Caudate nucleus (tissue), 63 donors: ENCODE measurements at places on chromosomes 2 and 18.

DNA sequence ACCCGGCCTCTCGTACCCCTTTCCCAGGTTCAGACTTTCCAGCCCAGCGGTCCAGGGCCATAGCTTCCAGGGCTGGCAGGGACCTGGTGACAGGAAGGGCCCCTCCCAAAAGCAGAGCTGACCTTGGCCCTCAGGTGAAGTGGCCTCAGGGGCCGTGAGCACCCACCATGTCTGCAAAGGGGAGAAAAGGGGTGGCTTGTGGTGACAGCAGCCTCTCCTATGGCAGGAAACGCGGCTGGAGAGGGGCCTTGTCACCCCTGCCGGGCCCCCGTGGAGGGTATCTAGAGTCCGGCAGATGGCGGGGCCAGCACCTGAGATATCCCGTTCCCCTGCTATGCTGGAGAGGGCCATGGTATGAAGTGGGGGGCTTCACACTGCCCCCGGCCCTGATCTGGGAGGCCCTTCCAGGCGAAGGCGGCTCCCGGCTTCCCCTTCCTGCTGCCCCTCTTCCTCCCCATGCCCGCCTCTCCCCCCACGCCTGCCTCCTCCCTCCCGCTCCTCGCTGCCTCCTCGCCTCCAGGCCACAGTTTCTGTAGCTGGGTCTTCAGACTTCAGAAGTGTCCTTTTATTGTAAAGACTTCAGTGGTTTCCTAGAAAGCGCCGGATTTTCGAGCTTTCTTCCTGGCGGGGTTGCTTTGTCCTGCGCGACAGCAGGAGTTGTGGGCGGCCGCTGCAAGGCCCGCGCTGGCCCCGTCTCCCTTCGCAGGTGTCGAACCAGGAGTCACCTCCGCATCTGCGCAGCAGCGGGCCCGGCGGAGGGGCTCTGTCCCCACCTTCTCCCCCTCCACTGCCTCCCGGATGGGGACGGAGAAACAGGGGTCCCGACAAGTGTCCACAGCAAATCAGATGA is 240.5 kb upstream of the MYT1L start:
- DNase-seq = no peak

- no peak for DNase-seq
Observed at GRCh38 chr2:21228041-21228895, 104.5 kb downstream of the TDRD15 start.

GRCh38 chr18:54069729-54070128 is 154.7 kb downstream of the MBD2 start:
- DNase-seq = no peak

DNA sequence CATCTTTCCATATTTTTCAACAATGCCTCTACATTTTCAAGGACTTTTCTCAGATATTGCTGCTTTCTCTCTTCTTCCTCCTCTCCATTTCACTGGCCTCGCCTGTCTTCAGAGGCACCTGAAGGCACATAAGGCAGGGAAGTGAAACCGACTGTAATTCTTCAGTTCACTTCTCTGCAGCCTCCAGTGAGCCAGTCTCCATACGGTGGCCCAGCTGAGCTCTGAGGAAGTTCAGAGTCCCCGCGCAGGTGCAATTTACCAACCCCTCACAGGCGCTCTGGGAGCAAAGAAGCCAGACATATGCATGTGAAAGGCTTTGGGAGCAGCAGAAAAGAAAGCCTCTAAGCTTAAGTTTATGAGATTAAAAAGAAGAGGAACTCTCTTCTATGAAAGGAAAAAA is 12.4 kb downstream of the KLHL14 start:
- DNase-seq = no peak

DNA sequence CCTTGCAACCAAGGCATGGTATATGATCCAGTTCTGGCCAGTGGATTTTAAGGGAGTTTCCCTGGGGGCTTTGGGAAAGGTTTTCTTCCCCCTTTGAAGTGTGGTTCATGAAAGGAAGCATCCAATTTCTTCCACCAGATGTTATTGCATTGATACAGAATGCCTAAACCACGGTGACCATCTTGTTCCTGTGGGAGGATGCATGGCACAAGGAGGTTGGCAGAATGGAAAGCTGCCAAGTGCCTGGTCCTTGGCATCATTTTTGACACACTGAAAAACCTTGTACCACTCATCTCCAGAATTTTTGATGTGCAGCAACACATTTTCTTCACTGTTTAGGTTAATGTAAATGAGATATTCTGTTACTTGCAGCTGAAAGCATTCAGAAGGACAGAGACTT is 55.2 kb upstream of the CXCR4 start:
- DNase-seq = no peak

DNA sequence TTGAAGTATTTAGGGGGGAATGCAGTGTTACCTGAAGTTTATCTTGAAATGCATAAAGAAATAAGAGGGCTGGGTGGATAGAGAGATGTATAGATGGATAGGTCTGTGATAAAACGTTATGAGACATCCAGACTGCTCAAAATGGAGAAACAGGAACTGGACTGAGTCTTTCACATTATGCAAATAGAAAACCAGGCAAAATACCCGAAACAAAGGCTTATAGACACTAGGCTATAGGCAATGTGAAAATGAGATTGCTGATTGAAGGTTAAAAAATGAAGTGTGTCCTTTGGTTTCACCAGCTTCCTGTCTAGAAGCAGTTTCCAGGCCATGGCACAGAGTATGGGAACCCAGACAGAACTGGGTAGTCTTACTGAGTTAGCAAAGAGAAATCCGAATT is 24.9 kb upstream of the SLC3A1 start:
- DNase-seq = no peak

DNA sequence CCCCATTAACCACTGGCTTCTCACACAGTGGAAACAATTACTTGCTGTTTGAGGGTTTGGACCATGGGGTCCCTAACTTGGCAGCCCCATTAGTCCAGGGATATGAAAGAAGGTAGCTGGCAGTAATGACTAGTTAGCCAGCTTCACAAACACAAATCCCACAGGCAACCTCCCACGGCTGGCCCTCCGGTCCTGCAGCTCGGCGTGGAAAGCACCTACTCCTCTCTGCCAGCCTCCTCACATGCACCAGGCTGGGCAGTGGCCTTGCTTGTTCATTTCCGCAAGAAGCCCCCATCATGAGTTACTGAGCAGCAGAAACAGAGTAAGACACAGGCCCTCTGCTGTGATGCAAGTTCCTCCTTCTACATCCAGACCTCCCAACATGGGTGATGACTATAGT is 13.7 kb downstream of the C1QL2 start:
- no peak for DNase-seq

GRCh38 chr18:3541549-3542386 is 91.8 kb downstream of the TGIF1 start:
- no peak for DNase-seq

GRCh38 chr2:103809941-103810441 is 1043.9 kb upstream of the POU3F3 start:
- no peak for DNase-seq

DNA sequence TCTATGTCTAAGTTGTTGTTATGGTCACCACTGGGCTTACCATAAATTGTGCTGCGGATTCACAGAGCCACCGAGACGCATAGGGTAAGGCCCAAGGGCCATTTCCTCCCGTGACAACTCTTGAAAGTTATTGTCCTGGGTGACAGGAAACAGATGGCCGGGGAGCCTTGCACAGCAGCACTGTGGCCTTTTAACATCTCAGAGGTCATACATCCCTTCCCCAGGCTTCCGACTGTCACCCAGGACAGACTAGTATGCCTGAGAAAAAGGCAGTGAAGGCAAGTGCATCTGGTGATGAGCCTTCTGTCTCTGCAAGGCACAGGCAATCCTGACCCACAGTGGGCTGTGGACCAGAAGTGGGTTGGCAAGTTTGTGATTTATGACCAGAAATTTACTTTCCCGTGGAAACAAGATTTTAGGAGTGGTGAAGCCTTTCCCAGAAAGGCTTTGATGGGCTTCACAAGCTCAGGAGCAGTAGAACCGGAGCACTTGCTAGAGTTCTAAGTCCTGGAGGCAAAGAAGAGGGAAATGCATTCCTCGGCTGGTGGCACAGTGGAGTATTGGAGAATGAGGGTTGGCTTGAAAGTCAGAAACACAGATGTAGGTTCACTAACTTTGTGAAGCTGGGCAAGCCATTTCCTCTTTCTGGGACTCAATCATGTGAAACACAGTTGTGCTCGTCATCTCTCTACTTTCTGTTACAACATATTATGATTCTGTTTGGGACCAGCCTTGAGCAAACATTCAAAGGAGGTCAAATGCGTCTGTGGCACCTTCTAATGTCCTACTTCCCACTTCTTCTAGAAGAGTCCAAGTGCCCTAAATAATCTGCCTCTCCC is 2.0 kb upstream of the CAPN14 start:
- DNase-seq = no peak

- no peak for DNase-seq
Observed at GRCh38 chr2:9710311-9710710, 79.5 kb upstream of the YWHAQ start.

DNA sequence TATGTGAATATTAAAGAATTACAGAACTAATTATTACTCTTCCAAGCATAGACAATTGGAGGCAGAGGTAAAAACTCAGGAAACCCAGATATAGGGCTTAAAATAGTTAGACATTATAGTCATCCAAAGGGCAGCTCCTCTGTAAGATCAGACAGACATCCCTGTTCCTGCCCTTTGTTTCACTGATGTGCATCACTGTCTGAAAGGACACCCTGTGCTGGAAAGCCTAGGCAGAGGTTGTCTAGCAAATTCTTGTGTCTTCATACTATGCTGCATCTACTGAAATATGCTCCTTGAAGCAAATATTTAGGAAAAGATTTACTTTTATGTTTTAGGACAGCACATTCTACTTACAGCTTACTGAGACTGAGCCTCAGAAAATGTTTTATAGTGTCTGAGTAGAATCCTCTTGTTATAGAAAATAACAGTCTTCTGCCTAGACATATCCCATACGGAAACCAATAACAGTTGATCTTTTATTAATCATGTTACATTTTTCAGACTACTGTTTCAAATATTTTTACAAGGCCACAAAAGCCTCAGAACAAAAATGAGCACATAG is 977.3 kb upstream of the CDH2 start:
- no peak for DNase-seq

DNA sequence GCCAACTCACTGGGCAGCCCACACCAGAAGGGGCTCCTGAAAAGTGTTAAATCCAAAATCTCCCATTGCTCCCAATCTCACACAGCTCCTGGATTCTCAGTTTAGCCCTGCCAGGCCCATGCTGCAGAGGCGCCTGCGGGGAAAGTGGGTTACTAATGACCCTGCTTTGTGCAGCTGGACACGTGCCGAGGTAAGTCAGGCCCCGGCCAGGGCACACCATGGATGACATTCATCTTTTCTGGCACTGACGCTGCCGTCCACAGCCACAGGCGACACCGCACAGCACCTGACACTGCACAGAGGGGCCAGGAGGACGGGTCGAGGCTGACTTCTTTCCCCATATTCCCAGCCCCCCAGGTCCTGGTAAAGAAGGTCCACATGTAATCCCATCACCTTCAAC is 193.5 kb downstream of the EIPR1 start:
- DNase-seq = no peak

- no peak for DNase-seq
Observed at GRCh38 chr2:97726261-97727064, 13.1 kb downstream of the ZAP70 start.

DNA sequence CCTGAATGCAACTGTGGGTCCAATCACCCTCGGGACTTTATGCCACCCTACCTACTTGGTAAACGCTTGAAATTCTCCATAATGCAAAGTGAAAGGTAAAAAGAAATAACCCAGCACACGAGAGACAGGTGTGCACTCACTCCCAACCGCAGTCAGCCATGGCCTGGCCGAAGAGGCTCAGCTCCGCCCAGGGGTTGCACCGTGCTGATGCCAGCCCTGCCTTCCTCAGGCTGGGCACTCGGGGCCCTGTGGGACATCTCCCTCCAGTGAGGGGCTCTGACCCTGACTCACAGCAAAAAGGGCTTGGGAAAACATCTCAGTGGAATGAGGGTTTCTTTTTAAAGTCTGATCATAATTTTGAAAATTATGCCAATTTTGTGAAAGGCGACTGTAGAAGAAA is 13.3 kb downstream of the SLC66A2 start:
- no peak for DNase-seq

- peak; percentile 82 for DNase-seq
Observed at GRCh38 chr18:34493099-34493544, 217.0 kb upstream of the DTNA start.

DNA sequence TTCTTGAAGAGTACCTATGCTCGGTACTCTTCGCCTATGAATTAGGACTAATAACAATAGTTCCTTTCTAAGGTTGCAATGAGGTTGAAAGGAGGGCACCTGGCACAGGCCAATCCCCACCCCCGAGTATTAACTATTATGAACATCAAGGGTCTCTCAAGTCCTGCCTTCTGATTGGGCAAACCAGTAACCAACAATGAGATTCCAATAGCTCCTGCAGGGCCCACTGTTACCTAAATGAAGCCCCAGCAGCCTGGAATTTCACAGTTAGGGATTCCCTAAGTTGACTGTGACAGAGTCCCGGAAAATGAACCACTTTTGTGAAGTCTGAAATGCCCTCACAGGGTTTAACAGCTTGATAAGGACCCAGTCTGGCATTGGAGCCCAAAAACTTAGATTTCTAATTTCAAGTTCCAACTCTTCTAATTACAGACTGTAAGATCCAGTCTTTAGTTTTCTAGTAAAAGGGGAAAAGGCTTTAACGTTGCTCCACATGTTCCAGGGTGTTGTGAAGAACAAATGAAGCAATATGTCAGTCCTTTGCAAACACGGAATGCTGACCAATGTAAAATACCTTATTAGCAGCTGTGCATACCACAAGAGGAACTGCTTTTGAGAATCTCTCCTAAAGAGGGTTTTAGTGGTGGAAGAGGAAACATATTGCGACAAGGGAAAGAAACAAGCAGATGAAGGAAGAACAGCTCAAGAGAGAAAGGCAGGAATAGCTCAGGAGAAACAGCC is 277.7 kb upstream of the MAP2 start:
- DNase-seq = no peak

DNA sequence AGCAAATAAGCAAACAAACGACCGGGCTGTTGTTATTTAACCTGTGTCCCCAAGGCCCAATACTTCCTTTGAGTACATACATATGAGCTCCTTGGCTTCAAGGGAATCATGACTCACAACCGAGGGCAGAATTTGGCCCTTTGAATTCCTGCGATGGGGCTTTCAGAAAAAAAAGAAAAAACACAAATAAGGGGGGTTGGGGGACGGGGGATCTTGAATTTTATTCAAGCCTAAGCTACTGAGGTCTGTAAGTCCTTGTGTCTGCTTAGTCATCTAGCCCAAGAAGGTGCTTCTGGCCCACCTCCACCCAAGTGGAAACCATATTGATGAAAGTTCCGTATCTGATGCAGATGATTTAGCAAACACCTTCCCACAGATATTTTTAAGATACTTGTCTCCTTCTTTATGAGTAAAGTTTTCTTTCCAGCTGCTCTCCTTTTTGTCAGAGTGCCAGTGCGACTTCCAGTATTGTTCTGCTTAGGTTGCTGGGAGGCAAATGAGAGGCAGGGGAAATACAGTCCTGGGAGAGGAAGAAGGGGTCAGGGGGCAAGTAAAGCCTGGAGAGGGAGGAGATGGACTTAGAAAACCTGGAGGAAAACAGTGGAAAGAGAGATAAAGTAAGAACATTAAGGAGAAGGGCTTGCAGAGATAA is 169.6 kb downstream of the ZEB2 start:
- no peak for DNase-seq

GRCh38 chr18:9984080-9984479 is 70.3 kb downstream of the VAPA start:
- DNase-seq = no peak
